Occipital lobe (tissue), 3 donors: ENCODE measurements at places on chromosomes 16 and 17.

DNA sequence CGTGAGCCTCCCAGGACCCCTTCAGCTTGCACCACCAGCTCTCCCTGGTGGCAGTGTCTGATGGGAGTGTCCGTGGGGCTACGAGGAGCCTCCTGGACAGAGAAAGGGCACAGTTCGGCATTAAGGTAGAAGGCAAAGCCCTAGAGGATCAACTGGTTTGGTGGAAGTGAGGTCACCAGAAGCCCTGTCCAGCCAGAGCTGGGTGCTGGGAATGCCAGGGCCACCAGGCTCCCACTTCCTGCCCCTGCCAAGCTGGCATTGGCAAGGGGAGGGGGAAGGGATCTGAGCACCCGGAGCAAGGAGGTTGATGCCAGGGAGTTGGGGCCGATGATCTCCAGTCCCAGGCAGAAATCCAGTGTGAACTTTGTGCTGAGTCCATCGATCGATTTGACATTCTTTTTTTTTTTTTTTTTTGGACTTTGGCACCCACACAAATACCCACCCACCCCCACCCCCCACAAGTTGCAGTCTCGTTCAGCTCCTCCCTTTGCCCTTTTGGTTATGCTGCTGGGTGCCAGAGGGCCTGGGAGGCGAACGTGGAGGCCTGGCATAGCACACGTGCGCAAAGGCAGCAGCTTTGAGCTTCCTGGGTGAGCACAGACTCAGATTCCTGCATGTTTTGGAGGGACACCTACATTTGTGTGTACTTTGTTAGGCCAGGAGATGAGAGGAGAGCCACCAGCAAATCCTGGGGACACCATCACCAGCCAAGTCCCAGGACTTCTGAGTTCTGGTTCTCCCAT is 2.1 kb downstream of the NHERF1 start:
- DNase-seq = no peak

- DNase-seq = no peak
Measured at GRCh38 chr16:75118943-75119539, 2.5 kb upstream of the LDHD start.

GRCh38 chr17:65314212-65314611 is 177.0 kb downstream of the RGS9 start:
- DNase-seq = no peak

GRCh38 chr17:46915596-46915995 is 7.4 kb upstream of the GOSR2 start:
- DNase-seq = no peak

- DNase-seq = no peak
Measured at GRCh38 chr16:55835581-55835980, 2.7 kb upstream of the CES1 start.

- DNase-seq = no peak
Measured at GRCh38 chr16:27237219-27238015, 31.2 kb downstream of the NSMCE1 start.

GRCh38 chr17:69335058-69335457 is 8.1 kb upstream of the ABCA5 start:
- no peak for DNase-seq

DNA sequence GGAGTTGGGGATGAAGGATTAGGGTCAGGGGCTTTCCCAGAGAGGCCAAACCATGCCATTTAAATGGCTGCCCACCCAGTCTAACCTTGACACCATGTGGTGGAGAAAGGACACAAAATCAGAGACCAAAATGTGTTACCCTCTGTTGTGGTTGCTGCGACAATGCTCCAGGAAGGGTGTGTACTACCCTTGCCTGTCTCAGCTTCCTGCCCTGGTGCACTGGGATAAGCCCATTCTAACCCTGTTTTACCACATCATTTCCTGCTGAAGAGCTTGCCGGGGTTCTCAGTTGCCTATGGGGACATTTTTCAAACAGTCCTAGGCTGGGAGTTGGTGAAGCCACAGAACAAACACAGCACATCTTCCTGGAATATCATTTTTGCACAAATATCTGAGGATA is 4.9 kb downstream of the OR4D1 start:
- no peak for DNase-seq

DNA sequence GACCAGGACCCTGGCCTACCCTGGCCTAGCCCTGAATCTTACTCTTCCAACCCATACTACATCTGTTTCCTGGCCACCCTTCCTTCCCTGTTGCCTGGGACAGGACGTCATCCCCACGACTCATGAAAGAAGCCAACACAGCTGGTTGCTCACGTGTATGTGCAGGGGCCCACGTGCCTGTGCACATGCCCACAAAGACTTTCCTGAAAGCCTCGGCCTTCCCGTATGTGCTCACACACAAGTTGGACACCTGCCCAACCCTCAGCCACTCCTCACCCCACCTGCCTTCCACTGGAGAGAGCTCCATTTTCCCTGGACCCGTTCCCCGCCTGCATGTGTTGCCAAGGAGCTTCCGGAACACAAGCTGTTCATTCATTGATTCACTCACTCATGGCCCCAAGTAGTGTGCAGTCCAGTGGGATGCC is 7.0 kb downstream of the PLXDC1 start:
- DNase-seq = peak; percentile 60

GRCh38 chr17:60901242-60901641 is 223.6 kb downstream of the BCAS3 start:
- no peak for DNase-seq

DNA sequence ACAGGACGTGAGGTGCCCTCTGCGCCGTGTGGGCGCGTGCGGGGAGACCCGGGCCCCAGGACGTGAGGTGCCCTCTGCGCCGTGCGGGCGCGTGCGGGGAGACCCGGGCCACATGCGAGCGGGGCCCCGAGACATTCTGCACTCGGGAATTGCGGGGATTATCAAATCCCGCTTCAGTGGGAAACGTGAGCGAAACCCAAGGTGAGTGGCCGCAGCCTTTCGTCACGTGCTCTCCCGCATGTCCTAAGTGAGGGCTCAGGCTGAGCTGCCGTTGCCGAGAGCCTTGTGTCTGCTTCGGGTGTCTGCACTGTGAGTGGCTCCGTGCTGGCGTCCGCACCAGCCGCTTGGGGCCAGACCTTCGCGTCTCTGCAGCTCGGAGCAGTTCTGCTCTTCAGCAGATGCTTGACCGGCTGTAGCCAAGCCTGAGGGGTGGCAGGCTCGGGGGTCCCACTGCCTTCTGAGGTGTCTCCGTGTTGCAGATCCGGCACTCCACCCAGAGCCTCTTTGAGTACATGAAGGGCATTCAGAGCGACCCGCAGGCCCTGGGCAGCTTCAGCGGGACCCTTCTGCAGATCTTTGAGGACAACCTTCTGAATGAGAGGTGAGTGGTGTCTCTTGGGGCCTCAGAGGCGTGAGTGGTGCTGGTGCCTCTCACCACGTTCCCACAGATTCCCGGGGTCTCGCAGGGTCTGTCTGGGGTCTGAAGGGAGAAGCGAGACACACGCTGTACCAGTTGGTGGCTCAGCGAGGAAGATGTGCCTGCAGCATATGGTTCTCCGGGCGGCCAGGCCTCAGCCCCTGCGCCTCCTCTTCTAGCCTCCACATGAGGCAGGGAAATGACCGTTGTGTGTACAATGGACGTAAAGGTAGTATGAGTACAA is 90.5 kb upstream of the ZNF750 start:
- DNase-seq = no peak

- no peak for DNase-seq
Measured at GRCh38 chr16:14289692-14290340, 218.7 kb downstream of the MRTFB start.

DNA sequence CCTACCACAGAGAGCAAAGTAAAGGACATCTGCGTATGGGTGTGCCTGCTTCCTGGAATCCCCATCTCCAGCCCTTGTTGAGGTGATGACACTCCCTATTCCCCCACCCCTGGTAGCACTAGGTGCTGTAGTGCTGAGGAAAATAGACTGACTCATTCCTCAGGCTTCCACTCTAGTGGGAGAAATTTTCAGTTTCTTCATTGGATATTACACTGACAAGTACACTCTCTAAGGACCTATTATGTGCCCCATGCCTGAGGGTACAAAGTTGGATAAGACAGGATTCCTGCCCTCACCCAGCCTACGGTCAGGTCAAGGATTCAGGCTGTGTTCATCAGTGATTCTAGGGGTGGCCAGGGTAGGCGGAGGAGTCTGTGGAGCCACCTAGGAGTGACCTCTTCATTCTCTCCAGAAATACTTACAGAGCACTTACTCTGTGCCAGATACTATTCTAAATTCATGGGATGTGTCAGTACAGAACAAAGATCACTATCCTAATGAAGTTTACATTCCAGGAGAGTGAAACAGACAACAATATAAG is 4.5 kb upstream of the ZC3H7A start:
- DNase-seq = no peak

DNA sequence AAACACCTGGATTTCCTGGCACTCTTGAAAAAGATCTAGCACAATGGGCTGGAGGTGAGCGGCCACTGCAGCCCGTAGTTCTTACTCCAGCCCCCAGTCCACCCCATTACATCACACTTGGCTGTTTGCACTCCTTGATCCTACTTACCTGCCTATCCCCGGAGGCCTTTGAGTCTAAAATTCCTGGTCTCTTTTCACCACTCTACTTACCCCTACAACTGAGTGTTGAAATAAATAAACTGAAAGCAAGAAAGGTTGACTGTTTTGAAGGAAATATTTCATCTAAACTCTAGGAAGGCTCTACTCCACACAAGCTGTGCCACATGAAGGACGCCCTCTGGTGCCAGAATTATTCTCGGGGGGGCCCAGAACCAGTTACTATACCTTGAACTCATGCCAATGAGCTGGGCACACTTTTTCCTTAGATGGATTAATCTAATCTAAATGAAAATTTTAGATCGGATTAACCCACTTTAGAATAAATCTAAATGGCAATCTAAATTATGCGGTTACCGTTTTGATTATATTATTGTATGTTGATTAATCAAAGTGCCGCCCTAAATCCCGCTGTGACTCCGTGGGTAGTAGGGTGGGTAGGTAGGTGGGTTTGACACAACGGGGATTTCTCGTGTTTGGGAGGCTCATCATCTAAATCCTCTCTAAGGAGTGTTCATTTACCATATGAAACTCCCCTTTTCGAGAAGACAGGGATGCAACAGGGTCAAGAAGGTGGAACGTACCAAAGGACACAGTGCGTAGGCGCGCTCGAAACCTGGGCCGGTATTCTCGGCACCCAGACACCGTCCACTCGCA is 651 bp upstream of the EIF1 start:
- DNase-seq = no peak

- DNase-seq = no peak
Measured at GRCh38 chr17:61532826-61533225, 58.2 kb downstream of the NACA2 start.

DNA sequence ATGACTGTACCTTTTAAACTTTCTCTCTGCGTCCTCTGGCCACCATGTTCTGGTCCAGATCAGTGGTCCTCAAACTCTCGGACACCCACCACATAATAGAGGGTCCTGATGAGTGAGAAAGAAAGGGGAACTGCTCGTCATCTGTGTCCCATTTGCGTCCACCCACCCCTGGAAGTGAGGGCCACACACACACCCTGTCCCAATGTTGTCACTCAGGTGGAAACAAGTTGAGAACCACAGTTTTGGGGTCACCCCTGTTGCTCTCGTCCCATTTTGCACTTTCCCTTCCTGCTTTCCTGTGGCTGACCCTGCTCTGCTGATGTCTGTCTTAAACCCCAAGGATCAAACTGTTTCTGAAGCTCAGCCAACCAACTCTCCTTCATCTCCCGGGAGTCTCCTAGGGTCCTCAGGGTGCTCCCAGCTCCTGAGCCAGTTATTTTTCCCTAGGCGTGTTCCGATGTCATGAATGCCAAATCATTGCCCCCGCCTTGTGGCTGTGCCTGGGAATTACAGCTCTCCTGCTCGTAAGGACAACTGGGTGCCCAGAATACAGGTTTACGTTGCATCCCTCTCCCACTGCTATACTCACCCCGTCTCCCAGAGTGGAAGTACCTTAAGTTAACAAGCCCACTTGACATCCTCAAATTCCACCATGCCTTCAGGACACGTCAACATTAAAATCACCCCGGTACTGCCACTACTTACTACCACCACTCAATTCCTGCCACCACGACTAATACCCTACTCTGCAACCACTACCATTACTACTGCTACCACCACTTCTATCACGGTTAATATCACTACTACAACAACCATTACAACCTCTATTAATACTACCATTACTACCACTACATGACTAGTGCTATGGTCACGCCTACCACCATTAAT is 26.0 kb upstream of the HNF1B start:
- DNase-seq = no peak

DNA sequence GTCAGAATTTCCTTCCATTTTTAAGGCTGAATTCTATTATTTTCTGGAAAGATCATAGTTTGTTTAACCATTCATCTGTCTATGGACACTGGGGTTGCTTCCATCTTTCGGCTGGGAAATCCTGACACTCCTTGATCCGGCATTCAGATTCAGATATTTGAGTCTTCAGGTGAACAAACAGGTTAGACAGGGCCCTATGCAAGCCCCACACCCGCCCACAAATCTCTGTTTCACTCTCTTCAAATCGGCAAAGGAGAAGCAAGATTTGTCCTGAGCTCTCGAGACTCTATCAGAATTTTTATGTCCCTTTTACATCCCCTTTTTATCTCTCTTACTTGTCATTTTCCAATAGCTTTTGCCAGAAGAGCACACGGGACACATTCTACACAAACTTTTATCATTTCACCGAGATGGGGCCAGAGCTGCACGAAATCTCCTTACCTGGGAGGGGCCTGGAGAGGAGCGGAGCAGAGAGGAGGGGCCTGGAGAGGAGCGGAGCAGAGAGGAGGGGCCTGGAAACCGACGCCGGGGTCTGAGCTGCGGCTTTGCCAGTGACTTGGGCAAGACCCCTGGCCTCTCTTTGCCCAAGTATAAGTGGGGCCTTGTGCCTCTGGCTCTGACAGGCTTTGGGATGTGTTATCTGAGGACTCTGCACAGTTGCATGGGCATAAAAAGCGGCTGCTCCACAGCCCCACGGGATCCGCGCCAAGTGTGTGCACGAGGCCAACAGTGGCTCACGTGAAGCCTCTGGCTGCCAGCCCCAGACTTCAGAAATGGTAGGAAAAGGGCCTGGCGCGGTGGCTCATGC is 54.3 kb upstream of the RBFOX3 start:
- no peak for DNase-seq

DNA sequence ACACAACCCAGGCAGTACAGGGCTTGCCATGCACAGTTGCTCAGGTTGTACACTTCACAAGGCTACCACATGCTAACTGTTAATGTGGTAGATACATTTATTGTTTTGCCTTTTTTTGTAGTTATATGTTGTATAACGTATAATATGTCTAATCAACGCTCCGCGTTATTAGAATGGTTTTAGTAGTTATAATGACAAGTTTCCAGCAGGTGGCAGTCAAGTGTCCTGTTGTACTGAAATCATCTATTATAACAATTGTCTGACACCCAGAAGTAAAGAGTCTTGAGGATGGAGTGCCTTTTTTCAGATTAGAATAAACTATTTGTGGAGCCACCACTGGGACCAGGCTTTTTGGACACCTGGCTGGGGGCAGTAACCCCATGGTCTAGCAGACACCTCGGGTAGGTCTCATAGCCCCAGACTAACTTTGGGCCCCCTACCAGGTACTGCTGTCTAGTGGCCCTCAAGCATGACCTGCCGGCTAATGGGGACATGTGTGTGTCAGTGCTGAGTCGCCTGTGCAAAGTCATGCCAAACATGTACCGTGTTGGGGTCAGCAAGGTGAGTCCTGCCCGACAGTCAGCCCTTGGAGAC is 32.8 kb downstream of the MYO15A start:
- no peak for DNase-seq

- no peak for DNase-seq
Measured at GRCh38 chr16:85995541-85996423, 96.8 kb downstream of the IRF8 start.

GRCh38 chr17:61488878-61489718 is 36.9 kb downstream of the TBX4 start:
- DNase-seq = no peak
